Esophagus squamous epithelium (tissue), 5 donors: ENCODE measurements at places on chromosomes 4 and X.

GRCh38 chr4:7403001-7403400, 31.7 kb downstream of the PSAPL1 start:
- DNase-seq: no peak

- no peak for DNase-seq
Measured at GRCh38 chr4:112884406-112884805, 165.0 kb upstream of the ANK2 start.

- DNase-seq: no peak
Measured at GRCh38 chr4:168039593-168039992, 52.7 kb upstream of the ANXA10 start.

DNA sequence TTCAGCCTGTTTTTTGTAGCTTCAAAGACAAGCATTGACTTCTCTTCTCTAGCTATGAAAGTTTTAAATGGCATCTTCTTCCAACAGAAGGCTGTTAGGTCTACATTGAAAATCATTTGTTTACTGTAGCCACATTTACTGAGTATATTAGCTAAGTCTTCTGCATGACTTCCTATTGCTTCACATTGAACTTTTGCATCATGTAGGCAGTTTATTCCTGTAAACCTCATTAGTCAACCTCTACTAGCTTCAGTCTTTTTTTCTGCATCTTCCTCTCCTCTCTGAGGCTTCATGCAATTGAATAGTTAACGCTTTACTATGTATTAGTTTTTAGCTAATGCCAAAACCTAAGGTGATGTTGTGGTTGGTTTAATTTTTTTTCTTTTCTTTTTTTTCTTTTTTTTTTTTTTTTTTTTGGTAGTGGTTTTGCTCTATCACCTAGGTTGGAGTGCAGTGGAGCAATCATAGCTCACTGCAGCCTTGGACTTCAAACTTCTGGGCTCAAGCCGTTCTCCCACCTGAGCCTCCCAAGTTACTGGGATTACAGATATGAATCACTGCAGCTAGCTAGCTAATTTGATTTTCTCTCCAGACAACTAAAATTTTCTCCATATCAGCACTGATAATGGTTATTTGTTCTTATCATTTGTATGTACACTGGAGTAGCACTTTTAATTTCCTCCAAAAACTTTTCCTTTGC, 3.4 kb downstream of the UGT2A3 start:
- DNase-seq: no peak

- no peak for DNase-seq
Measured at GRCh38 chrX:65667157-65667502, 324 bp upstream of the MSN start.

- DNase-seq: no peak
Measured at GRCh38 chr4:155164718-155165117, 43.7 kb upstream of the NPY2R start.

DNA sequence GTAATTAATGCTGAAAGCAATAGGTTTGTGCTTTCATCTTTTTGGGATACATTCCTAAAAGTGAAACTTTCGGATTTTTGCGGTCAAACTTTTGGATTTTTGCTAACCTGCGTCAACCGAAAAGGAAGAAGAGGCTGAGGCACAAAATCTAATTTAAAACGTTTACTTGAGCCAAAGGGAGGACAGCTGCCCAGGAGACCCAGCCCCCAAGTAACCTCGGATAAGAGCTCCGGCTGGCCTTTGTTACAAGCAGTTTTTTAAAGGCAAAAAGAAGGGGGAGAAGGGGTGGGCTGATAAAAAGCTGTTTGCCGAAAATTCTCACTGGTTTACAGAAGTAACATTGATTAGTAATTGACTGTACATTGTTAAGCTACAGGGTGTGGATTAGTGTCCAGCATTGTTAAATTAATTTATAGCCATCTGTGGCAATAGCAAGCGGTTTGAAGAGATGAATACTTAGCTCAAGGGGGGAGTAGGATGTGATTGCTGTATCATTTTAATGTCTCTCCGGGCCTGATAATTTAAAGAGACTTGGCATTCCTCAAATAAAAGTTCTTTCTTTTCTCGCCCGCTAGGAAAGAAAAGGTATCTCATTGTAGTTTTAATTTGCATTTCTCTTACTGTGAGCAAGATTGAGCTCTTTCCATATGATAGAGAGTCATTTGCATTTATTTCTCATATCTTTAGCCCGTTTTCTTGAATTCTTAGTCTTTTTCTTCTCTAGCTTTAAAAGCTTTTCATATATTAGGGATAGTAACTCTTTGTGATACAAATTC, 59.1 kb upstream of the USP9X start:
- no peak for DNase-seq
